Central memory CD4-positive, alpha-beta T cell (primary cell): ENCODE measurements at places on chromosomes 5 and 9.

GRCh38 chr9:115373710-115374045 lies 255.7 kb upstream of the TNC start:
- no peak for DNase-seq

GRCh38 chr5:135426102-135427082 lies 20.8 kb downstream of the DCANP1 start:
- peak; percentile 5 for DNase-seq

DNA sequence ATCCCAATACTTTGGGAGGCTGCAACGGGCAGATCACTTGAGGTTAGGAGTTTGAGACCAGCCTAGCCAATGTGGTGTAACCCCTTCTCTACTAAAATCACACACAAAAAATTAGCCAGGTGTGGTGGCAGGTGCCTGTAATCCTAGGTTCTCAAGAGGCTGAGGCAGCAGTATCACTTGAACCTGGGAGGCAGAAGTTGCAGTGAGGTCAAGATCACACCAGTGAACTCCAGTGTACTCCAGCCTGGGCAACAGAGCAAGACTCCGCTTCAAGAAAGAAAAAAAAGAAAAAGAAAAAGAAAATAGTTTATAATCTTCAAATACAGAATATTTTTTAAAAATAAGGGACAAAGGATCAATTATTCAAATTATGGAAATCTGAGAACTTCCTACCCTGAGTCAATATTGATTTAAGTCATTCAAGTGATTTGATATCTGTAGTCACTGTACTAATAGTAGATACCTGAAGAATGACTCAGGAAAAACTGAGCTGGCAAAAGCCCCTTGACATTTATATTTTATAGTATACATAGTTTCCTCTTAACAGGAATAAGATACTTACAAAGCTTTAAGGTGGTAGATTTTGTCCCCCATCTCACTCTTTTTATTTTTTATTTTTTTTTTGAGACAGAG lies 61.8 kb downstream of the PTBP3 start:
- no peak for DNase-seq

- DNase-seq = no peak
These were observed 168.3 kb downstream of the LPAR1 start for GRCh38 chr9:110869931-110870330.

- no peak for DNase-seq
These were observed 44.6 kb downstream of the ADAMTS2 start for GRCh38 chr5:179300581-179301180.
